ENCODE measurements at places on chromosomes 3 and 15.

GRCh38 chr3:111277226-111277625 lies 205.6 kb downstream of the NECTIN3 start:
- DNase-seq: no peak

- DNase-seq: peak; percentile 80
Observed at GRCh38 chr3:195129644-195130492, 141.1 kb downstream of the XXYLT1 start.

DNA sequence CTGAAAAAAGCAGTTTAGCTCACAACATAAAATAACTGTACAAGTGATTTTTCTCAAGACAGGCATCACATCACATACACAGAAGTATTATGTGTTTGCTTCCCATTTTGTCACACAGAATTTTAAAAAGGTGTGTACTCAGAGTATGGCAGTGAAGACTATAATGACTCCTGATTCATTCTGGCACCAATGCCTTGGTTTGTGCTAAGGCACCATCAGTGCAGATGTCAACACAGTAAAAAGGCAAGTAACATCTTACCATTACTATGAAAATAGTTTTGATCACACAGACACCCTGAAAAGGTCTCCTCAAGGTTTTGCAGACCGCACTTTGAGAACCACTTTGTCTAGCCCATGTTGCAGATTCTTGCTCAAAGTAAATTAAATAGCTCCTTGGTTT lies 191.6 kb downstream of the KLHL25 start:
- DNase-seq: no peak

GRCh38 chr3:120438216-120438615 lies 12.6 kb downstream of the FSTL1 start:
- DNase-seq: no peak

- no peak for DNase-seq
Observed at GRCh38 chr15:74262151-74262550, 26.0 kb downstream of the CCDC33 start.

- DNase-seq: no peak
Observed at GRCh38 chr3:102026656-102027055, 177.3 kb downstream of the NFKBIZ start.

- DNase-seq: no peak
Observed at GRCh38 chr3:177735431-177735830, 538.1 kb upstream of the TBL1XR1 start.

DNA sequence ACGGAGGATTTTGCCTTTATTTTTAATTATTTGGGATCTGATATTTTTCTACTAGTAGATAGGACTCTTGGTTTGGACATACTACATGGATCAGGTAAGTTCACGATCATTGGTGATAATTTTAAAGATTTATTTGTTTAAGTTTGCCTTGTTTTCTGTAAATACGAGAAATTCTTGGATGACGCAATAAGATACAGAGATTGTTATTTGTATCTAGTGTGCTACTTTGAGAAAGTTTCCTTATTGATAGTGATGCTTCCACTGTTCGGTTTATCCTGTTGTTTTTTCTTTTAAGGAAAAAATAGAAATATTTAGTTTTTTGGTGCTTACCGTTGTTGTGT lies 577 bp downstream of the CHD2 start:
- DNase-seq: no peak

DNA sequence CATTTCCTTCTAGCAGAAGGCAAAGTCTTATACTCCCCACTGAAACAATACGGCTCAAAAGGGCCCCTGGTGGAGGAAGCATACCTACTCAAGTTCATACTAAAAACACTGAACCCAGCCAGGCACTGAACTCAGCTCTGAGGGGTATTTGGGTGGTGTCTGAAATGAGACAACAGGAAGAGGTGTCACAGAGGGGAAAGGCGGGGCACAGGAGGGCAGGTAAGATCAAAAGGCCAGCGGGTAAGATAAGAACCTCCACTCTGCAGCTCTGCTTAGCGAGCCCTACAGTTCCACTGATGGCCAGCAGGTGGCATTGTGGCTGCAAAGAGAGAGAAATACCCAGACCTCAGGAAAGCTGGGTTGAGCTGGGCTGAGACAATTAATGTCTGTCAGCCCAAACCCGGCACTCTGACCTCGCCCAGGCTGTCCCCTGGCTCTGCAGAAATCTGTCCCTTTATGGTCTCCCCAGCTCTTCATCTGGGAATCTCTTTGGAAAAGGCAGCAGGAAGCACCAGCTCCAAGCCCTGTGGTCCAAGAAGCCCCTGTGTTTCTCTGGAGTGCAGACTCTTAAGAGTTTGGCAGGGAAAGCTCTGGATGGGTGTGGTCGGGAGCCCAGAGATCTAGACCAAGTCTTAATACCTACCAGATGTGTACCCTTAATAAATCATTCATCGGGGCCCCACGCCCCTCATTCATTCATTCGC lies 8.4 kb downstream of the MFGE8 start:
- DNase-seq: peak; percentile 96

GRCh38 chr3:135762188-135762856 lies 203.2 kb upstream of the PPP2R3A start:
- DNase-seq: no peak

GRCh38 chr3:126360714-126361060 lies 3.5 kb upstream of the KLF15 start:
- no peak for DNase-seq

GRCh38 chr3:1616744-1617143 lies 481.9 kb upstream of the CNTN4 start:
- no peak for DNase-seq

GRCh38 chr3:136350132-136350531 lies 100.0 kb downstream of the PCCB start:
- no peak for DNase-seq

- DNase-seq: peak; percentile 70
Observed at GRCh38 chr3:52268036-52268435, 10.4 kb downstream of the WDR82 start.

DNA sequence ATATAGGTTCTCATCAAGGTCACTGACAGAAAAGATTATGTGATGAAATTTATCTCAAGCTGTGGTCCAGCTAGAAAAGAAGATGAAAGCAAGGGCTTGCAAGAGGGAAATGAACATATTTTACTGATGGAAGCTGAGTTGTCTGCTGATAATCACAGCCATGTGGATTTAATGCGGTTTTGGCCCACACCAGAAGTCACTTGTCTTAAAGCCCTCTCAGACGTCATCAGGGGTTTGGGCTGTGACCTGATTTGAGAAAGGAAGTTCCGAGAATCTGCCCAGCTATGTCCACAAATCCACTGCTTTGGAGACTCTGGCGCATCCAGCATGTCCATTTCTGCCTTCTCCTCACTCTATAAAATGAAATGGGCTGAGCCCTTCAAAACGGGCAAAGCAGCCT lies 278.4 kb downstream of the SUCLG2 start:
- DNase-seq: no peak

GRCh38 chr3:170259907-170260306 lies 37.7 kb downstream of the PRKCI start:
- no peak for DNase-seq

DNA sequence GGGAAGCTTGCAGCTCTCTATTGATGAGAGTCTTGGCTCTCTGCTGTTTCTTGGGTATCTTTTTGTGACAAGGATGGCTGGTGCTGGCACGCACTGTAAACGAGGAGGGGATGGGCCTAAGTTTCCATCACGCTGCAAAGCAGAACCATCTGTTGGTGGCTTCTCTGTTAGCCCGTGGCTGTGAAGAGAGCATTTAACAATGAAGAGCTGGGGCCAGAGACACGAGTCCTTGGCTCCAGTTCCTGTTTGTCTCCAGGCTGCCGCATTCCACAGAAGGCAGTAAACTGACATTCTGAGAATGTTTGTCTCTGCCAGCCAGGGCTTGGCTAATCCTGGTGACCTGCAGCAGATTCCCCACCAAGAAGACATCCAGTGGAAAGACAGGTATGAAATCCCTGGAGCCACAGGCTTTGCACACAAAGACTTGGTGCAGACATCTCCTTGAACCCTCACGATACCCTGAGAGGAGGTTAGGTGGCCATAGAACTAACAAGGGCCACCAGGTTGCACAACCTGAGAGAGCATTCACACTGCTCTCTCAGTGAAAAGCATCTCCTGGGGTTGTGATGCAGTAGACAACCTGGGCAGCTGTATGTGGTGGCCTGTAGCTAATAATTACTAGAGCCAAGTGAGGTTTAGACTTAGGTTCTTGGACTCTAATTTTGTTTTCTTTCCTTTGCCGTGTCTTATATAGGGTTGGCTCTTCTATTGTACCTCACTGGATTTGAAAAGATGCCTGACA lies 130.9 kb downstream of the ASB7 start:
- no peak for DNase-seq

DNA sequence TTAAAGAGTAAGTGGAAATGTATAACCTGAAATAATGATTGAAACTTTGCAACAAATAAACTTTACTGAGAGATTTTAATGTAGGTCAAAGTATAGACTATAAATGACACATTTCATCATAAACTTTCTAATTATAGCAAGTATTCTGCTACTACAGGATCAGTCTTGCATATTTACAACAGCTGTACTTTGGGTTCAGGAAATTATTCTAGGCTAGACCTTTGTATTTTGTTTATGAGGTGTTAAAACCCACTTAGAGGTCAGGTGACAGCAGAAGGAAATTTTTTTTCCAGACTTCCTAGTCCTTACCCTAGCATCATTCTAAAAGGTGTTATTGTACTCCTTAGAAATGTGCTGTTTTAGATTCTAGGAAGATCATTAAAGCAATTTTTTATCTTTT lies 2.3 kb downstream of the RNF7 start:
- no peak for DNase-seq

DNA sequence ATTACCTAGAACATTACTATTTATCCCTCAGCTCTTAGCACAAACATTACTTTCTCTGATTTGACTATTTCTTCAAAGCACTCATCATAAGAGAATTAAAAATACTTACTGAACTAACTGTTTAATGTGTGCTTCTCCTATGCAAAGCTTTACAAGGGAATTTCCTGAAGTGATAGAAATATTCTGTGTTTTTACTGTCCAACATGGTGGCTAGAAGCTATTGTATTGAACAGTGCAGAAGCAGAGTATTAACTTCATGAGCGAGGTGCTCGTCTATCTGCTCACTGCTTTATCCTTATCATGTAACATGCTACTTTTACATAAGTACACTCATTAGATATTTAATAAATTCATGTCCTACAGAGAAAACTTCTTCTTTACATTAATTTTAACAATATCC lies 239.1 kb downstream of the ISL2 start:
- DNase-seq: no peak

- no peak for DNase-seq
Observed at GRCh38 chr15:56168394-56168793, 75.3 kb downstream of the RFX7 start.

GRCh38 chr3:114903213-114903612 lies 243.9 kb downstream of the ZBTB20 start:
- no peak for DNase-seq

DNA sequence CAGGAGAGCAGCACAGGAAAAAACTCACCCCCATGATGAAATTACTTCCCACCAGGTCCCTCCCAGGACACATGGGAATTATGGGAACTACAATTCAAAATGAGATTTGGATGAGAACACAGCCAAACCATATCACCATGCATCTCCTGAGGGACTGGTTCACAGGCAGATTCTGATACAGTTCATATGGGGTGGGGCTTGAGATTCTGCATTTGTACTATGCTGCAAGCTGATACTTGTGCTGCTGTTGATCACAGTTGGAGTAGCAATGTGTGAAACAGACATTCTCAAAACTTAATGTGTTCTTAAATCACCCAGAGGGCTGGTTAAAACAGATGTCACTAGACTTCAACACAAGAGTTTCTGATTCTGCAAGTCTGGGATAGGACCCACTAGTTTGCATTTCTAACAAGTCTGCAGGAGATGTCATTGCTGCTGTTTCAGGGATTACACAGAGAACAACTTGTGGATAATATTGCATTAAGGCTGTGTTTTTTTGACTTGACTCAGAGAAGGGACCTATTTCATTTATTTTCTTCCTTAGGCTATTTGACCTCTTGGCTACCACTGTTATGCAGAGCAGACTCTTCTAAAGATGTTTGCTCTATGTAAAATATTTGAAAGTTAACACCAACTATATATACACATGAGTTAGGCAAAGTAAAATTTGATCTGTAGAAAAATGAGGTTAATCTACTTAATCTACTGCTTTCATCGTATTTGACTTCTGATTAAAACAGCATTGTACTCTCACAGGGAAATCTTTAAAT lies 194.2 kb upstream of the CNTN3 start:
- DNase-seq: no peak

DNA sequence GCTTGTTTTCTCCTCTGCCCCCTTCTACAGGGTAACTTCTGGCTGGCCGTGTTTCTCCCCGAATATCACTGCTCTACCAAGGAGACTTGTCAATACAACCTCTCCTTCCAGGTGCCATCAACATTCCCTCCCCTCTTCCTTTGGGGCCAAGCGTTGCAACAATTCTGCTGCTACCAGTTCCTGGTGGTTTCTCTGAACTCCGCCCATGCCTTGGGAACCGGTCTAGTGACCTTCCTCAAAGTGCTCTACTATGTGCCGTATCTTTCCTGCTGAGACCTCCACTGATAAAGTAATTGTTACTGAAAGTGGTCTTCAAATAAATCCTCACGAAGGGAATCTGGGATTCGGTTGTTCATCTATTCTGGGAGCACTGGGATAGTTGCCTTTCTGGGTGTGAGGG lies 26.2 kb downstream of the PCSK6 start:
- DNase-seq: no peak

- no peak for DNase-seq
Observed at GRCh38 chr3:9278498-9278897, 29.1 kb upstream of the SRGAP3 start.

GRCh38 chr3:148344521-148344920 lies 353.2 kb upstream of the AGTR1 start:
- no peak for DNase-seq

- no peak for DNase-seq
Observed at GRCh38 chr15:39058351-39059131, 493.9 kb upstream of the RASGRP1 start.

DNA sequence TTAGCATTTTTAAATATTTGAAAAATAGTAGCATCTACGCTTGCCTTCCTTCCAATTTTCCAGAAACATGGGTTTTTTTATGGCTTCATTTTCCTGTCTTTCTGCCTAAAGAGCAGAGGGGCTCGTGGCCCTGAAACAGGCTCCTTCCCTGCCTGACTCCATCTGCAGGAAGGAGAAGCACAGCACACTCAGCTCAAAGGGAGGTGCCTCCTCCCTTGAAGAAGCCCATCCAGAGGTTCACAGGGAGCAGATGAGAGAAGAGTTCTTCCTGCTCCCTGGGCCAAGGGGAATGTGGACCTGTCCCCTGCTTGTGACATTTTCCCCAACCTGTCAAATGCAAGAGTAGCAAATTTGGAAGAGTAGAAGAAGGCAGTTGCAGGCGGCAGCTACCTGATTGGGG lies 55.8 kb downstream of the BBX start:
- no peak for DNase-seq

- DNase-seq: no peak
Observed at GRCh38 chr15:36887214-36887961, 213.0 kb downstream of the MEIS2 start.
